Neural progenitor cell (in vitro differentiated cells): ENCODE measurements at places on chromosomes 13 and 19. TPM values are rescaled to one million over a fixed set of nuclear protein-coding genes. Genes with fewer than 3 reads are reported as not detected.
A peak's percentile ranks its signal among the peaks of the same experiment; 100 is the strongest.

DNA sequence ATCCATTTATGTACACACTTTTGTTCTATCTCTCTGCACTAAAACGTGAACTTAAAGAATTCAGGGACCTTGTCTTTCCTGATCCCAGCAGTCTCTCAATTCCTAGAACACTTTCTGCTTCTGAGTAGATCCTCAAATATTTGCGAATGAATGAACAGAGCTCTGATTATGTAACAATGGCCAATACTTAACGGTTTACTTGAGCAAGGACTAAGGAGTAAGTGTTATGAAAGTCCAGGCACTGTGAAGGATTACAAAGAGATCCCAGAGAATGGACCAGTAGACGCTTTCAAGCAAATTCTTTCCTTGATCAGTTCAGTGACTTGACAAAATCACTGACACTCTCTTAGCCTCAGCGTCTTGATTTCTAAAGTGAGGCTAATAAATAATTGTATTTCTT is 514.5 kb upstream of the KLHL1 start:
- H3K4me3 ChIP-seq = no peak overlapping the region
- H3K27me3 ChIP-seq = no peaks in the 10 kb centered on the region
- H3K4me1 ChIP-seq = no peaks in the 10 kb centered on the region
- no peak overlapping the region for H3K27ac ChIP-seq

DNA sequence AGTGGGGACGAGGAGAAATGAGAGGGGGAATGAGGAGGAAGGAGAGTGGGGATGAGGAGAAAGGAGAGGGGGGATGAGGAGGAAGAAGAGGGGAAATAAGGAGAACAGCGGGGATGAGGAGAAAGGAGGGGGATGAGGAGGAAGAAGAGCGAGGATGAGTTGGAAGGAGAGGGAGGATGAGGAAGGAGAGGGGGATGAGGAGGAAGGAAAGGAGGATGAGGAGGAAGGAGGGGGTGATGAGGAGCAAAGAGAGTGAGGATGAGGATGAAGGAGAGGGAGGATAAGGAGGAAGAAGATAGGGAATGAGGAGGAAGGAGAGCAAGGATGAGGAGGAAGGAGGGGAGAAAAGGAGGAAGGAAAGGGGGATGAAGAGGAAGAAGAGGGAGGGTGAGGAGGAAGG is 14.0 kb upstream of the VSTM2B start:
- H3K4me1 ChIP-seq = no peaks in the 10 kb centered on the region
- no peak for DNase-seq
- H3K27me3 ChIP-seq = peaks cover 40% of the 10 kb centered on the region
- H3K36me3 ChIP-seq = no peaks in the 10 kb centered on the region
- no peak overlapping the region for H3K4me3 ChIP-seq
- H3K27ac ChIP-seq = no peak overlapping the region

DNA sequence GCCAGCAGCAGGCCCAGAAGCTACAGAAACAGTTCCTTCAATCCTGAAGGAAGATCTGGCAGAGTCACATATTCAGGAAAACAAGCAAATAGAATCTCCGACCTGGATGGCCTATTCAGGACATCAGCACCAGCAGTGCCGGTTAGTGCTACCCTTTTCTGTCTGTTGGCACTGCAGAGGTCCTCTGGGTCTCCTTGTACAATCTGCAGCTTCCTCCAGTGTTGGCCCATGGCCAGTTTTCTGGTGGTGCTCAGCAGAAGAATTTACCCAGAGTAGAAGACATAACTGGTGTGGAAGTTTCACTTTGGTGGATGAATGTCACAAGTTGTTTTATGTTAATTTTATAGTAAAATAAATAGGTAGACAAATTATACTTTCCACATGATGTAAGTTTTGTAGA is 498.1 kb downstream of the COG6 start:
- no peaks in the 10 kb centered on the region for H3K27me3 ChIP-seq
- no peak for DNase-seq
- no peak overlapping the region for H3K4me3 ChIP-seq
- H3K27ac ChIP-seq = no peak overlapping the region
- peaks cover 26% of the 10 kb centered on the region for H3K4me1 ChIP-seq

DNA sequence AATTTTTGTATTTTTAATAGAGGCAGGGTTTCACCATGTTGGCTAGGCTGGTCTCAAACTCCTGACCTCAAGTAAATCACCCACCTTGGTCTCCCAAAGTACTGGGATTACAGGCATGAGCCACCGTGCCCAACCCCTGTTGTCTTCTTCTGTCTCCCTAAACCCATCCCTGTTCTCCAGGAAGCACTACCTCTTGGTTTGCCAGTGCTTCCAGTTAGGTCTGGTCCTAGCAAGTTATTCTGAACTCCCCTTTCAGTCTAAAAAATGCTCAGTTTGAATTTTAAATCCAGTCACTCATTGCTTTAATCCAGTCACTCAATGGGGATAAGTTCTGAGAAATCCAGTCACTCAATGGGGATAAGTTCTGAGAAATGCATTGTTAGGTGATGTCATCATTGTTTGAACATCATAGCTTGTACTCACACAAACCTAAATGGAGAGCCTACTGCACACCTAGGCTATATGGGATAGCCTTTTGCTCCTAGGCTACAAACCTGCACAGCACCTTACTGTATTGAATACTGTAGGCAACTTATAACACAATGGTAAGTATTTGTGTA is 8.0 kb upstream of the ATP4A start:
- no peak overlapping the region for H3K4me3 ChIP-seq
- DNase-seq = no peak
- peaks cover 24% of the 10 kb centered on the region for H3K27me3 ChIP-seq
- no peaks in the 10 kb centered on the region for H3K36me3 ChIP-seq
- H3K27ac ChIP-seq = no peak overlapping the region
- H3K4me1 ChIP-seq = no peaks in the 10 kb centered on the region

DNA sequence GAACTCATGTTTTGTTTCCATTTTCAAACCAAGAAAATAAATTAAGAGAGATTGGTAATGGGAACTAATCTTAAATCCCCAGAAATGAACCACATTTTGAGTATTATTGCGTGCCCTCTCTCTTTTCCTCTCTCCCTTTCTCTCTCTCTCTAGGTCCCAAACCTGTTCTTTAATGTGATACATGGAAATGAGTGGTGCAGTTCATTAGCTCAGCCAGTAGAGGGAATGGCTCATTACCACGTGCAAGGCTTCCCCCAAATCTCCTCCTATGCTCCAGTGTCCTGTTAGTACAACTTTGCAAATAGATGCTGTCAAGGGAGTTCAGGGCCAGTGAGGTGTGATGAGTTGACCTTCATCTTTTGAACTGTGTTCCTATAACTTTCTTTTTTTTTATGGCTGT is 178.4 kb downstream of the FGF9 start:
- H3K27ac ChIP-seq = no peak overlapping the region
- peak; percentile 45 for DNase-seq
- no peaks in the 10 kb centered on the region for H3K36me3 ChIP-seq
- H3K27me3 ChIP-seq = no peaks in the 10 kb centered on the region
- no peaks in the 10 kb centered on the region for H3K4me1 ChIP-seq

The ICAM5 gene
- 0.46 TPM in 1 of 2 replicates, not detected in the other for total RNA-seq

GRCh38 chr13:75947448-75947847 is 311.3 kb downstream of the LMO7 start:
- no peak for DNase-seq
- H3K4me3 ChIP-seq = no peak overlapping the region
- H3K27me3 ChIP-seq = no peaks in the 10 kb centered on the region
- H3K27ac ChIP-seq = no peak overlapping the region
- H3K4me1 ChIP-seq = no peaks in the 10 kb centered on the region
- no peaks in the 10 kb centered on the region for H3K36me3 ChIP-seq

GRCh38 chr19:10699650-10700335 is 1.4 kb upstream of the QTRT1 start:
- no peak overlapping the region for H3K27ac ChIP-seq
- no peaks in the 10 kb centered on the region for H3K36me3 ChIP-seq
- H3K4me1 ChIP-seq = no peaks in the 10 kb centered on the region
- no peaks in the 10 kb centered on the region for H3K27me3 ChIP-seq

The SCGB2B2 gene
- 0.03 TPM in 1 of 2 replicates, not detected in the other for total RNA-seq

- peak; percentile 59 for DNase-seq
- H3K27ac ChIP-seq = no peak overlapping the region
- peaks cover 6% of the 10 kb centered on the region for H3K4me1 ChIP-seq
- H3K27me3 ChIP-seq = peaks cover 28% of the 10 kb centered on the region
Measured at GRCh38 chr19:33194886-33195644, 935 bp downstream of the LRP3 start.

The APC2 gene
- total RNA-seq = 1.3 and 12.2 TPM in 2 replicates

The IGFL2 gene
- not detected in 2 replicates for total RNA-seq

The ZNF556 gene
- 0.25 TPM in 1 of 2 replicates, not detected in the other for total RNA-seq

The CRTC1 gene
- total RNA-seq = 2.4 and 5.7 TPM in 2 replicates

GRCh38 chr13:26050568-26051230 is 1.1 kb downstream of the SHISA2 start:
- peaks cover 26% of the 10 kb centered on the region for H3K36me3 ChIP-seq
- peaks cover 4% of the 10 kb centered on the region for H3K27me3 ChIP-seq
- peak; percentile 77 for DNase-seq

DNA sequence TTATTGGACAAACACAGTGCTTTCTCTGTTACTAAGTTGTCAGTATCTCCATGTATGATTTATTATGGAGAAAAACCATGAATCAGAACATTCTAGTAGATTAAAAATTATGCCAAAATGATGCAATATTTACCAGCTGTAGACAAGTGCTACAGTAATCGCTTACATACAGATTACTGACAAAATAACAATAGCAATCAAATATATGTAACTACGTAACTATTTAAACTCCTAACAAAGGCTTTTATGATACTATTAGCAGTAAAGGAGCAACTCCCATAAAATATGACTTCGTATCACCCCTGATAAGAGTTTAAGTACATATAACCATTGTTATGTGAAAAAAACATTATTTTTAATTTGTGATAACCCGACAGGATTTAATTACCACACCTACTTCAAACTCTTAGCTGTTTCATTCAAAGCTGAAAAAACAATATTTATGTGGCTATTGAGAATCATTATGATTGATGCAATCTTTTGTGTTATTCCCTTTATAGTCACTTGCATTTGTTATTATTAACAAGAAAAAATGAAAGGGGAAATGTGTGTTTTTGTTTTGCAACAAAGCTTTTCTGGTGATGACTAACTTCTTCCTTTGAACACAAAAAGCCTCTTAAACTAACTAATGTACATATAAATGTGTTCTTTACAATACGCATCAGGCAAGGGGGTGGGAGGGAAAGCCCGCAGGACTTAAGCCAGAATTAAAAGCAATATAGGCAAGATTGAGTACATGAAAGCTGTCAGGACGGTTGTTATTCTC is 147.4 kb downstream of the ABCC4 start:
- no peak for DNase-seq
- H3K36me3 ChIP-seq = no peaks in the 10 kb centered on the region
- peaks cover 38% of the 10 kb centered on the region for H3K4me1 ChIP-seq
- H3K4me3 ChIP-seq = no peak overlapping the region

The MIR17HG gene
- 53.4 and 69.7 TPM in 2 replicates for total RNA-seq

The CEACAM7 gene
- total RNA-seq = not detected in 2 replicates

The IZUMO2 gene
- total RNA-seq = not detected in 2 replicates

DNA sequence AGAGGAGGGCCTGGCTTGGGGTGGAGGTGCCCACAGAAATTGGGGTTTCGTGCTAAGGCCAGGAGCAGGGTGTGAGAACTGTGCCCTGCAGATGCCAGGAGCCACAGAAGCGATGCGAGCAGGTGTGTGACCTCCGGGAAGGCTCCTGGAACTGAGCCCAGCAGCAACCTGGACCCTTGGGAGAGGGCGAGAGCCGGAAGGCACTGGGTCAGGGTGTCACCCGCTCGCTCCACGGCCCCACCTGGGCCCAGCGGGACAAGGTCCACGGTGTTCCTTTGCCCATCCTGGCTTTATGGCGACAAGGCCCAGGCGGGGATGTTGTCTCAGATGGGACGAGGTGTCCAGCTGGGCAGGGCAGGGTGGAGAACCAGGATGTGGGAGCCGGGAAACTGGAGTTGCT is 4.2 kb downstream of the MISP start:
- DNase-seq = no peak
- no peak overlapping the region for H3K27ac ChIP-seq
- no peak overlapping the region for H3K4me3 ChIP-seq
- no peaks in the 10 kb centered on the region for H3K36me3 ChIP-seq
- no peaks in the 10 kb centered on the region for H3K27me3 ChIP-seq
- H3K4me1 ChIP-seq = peaks cover 2% of the 10 kb centered on the region
